Hair follicular keratinocyte (primary cell): ENCODE measurements at places on chromosomes 1 and 21. TPM values are rescaled to one million over a fixed set of nuclear protein-coding genes. Genes with fewer than 3 reads are reported as not detected.

The FTCD gene
- total RNA-seq, result not detected in 2 replicates

The ZRANB2 gene
- 23.4 and 32.4 TPM in 2 replicates for total RNA-seq

The IQCC gene
- 0.94 and 4.3 TPM in 2 replicates for total RNA-seq

The ORC1 gene
- total RNA-seq, result 3.4 and 12.3 TPM in 2 replicates

The ZNF697 gene
- total RNA-seq, result 7.2 and 8.9 TPM in 2 replicates

The OR10J1 gene
- not detected in 2 replicates for total RNA-seq

The CLCA4 gene
- total RNA-seq, result 0.15 and 0.16 TPM in 2 replicates

The ERICH3 gene
- not detected in 2 replicates for total RNA-seq

The SLFNL1 gene
- total RNA-seq, result not detected in 2 replicates

The CFHR1 gene
- not detected in 2 replicates for total RNA-seq

The LAMC2 gene
- 1,739 and 5,819 TPM in 2 replicates for total RNA-seq

The ARHGEF2 gene
- total RNA-seq, result 66.1 and 121 TPM in 2 replicates

The CD101 gene
- total RNA-seq, result 0.46 and 0.70 TPM in 2 replicates

The DPT gene
- total RNA-seq, result not detected in 2 replicates

The KCNK2 gene
- 0.46 TPM in 1 of 2 replicates, not detected in the other for total RNA-seq

The SLAMF8 gene
- total RNA-seq, result 0.72 TPM in 1 of 2 replicates, not detected in the other

The COL8A2 gene
- 4.8 and 11.9 TPM in 2 replicates for total RNA-seq

The ELF3 gene
- total RNA-seq, result 0.62 TPM in 1 of 2 replicates, not detected in the other

The COL16A1 gene
- 99.4 and 140 TPM in 2 replicates for total RNA-seq

The SPATA45 gene
- total RNA-seq, result not detected in 2 replicates

The TRIM67 gene
- not detected in 2 replicates for total RNA-seq

The LRRC8C gene
- total RNA-seq, result 15.3 and 29.9 TPM in 2 replicates

The ATP1A4 gene
- total RNA-seq, result not detected in 2 replicates

The MAP1LC3C gene
- total RNA-seq, result not detected in 2 replicates

The WNT3A gene
- not detected in 2 replicates for total RNA-seq

The LCE3E gene
- 0.68 and 1.6 TPM in 2 replicates for total RNA-seq

The CADM3 gene
- total RNA-seq, result not detected in 2 replicates

The SLAMF9 gene
- total RNA-seq, result 2.5 TPM in 1 of 2 replicates, not detected in the other

The ADCY10 gene
- 0.15 and 0.86 TPM in 2 replicates for total RNA-seq

The SMG7 gene
- total RNA-seq, result 19.5 and 21.2 TPM in 2 replicates

The CYYR1 gene
- total RNA-seq, result 7.6 and 10.9 TPM in 2 replicates

The SERPINC1 gene
- not detected in 2 replicates for total RNA-seq

The PTTG1IP gene
- 99.3 and 152 TPM in 2 replicates for total RNA-seq

The F3 gene
- 773 and 963 TPM in 2 replicates for total RNA-seq

The SRM gene
- total RNA-seq, result 55.1 and 86.0 TPM in 2 replicates

The RABGAP1L gene
- total RNA-seq, result 12.6 and 34.7 TPM in 2 replicates

The ST6GALNAC3 gene
- total RNA-seq, result 0.16 and 0.38 TPM in 2 replicates

The LEMD1 gene
- 2.1 and 7.1 TPM in 2 replicates for total RNA-seq

The GPR52 gene
- not detected in 2 replicates for total RNA-seq

The BCL2L15 gene
- not detected in 2 replicates for total RNA-seq

The RCAN1 gene
- total RNA-seq, result 25.8 and 28.0 TPM in 2 replicates

The BMP8A gene
- total RNA-seq, result 0.16 TPM in 1 of 2 replicates, not detected in the other

The STYXL2 gene
- not detected in 2 replicates for total RNA-seq

The KRTAP19-5 gene
- not detected in 2 replicates for total RNA-seq

The GJA9 gene
- 0.08 TPM in 1 of 2 replicates, not detected in the other for total RNA-seq

The RPL5 gene
- total RNA-seq, result 1,909 and 2,172 TPM in 2 replicates

The RNU1-3 gene
- total RNA-seq, result under 0.01 TPM in 2 replicates

The PLPP3 gene
- 1.6 and 3.9 TPM in 2 replicates for total RNA-seq

The MATN1 gene
- total RNA-seq, result not detected in 2 replicates

The SHE gene
- total RNA-seq, result under 0.01 TPM in 1 of 2 replicates, not detected in the other

The ROR1 gene
- 1.3 and 1.5 TPM in 2 replicates for total RNA-seq

The ACKR1 gene
- not detected in 2 replicates for total RNA-seq

The KIFAP3 gene
- total RNA-seq, result 19.2 and 23.1 TPM in 2 replicates

The DCDC2B gene
- not detected in 2 replicates for total RNA-seq

The CNR2 gene
- total RNA-seq, result not detected in 2 replicates

The MRPS21 gene
- 50.7 and 53.0 TPM in 2 replicates for total RNA-seq

The ZBTB37 gene
- 1.0 and 1.5 TPM in 2 replicates for total RNA-seq

The KRTAP20-3 gene
- total RNA-seq, result not detected in 2 replicates

The MRPS14 gene
- total RNA-seq, result 16.9 and 20.1 TPM in 2 replicates
